Non-pigmented ciliary epithelial cell (primary cell): ENCODE measurements at places on chromosomes 16 and 17.

- DNase-seq = peak; percentile 77
Measured at GRCh38 chr16:83336603-83337002, 471.2 kb upstream of the HSBP1 start.

DNA sequence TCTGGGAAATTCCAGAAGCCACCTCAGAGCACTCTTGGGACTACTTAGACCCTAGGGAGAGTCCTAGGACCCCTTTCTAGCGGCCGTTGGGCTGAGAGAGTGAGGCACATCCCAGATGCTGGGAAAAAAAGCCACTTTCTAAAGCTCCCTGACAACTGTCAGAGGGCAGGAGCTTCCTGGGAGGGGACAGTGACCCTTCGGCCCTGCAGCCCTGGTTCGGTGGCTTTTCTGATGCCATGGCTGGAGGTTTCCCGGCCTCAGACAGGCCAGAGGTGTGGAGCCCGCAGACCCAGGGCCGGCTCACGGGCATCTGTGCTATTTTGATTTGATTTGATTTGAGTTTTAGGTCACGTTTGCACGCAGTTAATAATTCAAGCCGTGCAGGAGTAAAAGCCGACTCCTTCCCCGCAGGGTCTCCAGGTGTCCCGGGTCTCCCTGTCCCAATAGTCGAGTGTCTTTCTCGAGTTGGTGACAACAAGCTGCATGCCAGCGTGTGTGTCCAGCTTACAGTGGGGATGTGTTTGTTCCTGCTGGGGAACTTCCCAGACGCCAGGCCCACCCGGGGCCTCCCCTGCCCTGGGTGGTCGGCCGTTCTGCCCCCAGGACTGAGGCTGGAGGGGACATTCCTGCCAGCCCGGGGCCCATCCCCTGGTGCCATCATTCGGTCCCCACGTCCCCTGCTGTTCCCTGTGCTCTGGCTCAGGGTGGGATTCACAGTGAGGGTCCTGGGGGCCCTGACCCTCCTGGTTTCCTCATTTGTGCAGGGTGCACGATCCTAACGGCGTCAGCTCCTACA is 1.0 kb upstream of the CBFA2T3 start:
- no peak for DNase-seq

DNA sequence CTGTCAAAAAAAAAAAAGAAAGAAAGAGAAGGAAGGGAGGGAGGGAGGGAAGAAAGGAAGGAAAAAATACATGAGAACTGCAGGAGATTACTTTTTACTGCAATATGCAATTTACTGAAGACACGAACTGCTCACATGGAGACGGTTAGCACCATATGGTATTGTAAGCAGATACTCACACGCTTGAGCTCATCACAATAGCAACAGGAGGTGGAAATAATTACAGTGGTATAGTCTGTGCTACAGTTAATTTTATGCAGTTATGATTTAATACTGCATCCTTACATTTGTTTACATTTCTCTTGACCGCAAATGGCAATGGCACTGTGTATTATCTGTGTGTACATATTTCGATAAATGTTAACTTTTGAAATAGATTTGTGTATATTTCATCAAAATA is 21.4 kb upstream of the SLC46A1 start:
- no peak for DNase-seq

DNA sequence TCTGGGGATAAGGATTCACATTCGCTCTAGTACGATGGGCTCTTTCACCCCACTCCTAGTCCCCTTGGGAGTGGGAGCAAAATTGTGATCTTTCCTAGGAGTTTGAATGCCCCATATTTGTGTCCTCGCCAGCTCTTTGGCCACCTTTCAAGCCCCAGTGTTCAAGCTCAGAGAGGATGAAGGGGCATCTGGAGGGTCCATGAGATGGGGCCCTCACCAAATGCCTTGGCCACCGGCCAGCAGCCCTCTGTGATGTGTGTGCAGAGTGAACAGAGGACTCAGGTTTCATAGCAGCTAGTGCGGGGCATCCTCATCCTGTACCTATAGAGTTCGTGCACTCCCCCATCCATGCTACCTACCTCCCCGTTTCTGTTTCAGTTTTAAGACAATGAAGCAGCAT is 140.6 kb downstream of the RAB11FIP4 start:
- DNase-seq = no peak

- no peak for DNase-seq
Measured at GRCh38 chr17:78144147-78144719, 2.0 kb upstream of the C17orf99 start.
